DND-41 (cell line): ENCODE measurements at places on chromosomes 2 and 18.

GRCh38 chr2:195632856-195633572, 24.0 kb upstream of the SLC39A10 start:
- no peak for DNase-seq

DNA sequence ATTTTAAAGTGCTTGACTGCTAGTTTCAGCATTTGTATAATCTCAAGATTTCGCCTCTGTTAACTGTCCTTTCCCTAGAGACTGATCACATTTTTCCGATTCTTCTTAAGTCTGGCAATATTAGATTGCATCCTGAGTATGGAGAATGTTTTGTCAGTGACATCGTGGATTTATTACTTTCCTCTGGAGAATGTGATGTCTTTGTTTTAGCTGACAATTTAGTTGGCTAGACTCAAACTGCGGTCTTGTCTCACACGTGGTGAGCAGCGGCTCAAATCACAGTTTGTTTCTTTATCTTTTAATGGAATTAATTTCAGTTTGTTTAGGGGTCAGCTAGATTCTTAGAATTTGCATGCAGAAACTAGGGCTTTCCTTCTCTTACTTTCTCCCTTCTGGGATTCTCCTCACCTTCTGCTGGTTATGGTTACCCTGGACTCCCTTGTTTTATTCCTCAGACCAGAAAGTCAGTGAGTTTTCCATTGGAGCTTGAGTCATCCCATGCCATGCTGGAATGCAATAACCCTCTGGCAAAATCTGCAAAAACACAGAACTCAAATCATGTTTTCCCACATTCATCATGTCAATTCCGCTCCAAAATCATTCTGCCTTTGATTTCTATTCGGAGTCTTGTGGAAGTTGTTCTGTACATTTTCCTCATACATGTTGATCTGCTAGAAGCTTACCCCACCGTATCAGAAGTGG, 327.2 kb upstream of the TRIB2 start:
- no peak for DNase-seq

DNA sequence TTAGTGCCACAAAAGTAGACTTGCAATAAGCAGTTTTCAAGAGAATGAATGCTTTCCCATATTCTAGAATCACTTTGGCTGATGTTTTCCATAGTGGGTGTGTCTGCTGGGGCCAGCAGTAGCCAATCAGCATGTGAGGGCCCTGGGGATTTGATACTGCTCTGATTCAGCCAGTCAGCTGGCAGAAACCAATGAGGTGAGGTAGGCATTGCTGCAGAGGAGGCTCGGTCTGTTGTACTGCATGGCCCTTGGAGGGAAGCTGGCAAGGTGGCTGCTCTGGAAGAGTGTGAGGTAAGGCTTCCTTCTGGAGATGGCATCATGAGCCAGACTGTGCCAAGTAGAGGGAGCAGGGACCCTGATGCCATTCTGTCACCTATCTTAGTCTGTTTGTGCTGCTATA, 22.7 kb downstream of the TMEM87B start:
- DNase-seq = no peak

- DNase-seq = no peak
Observed at GRCh38 chr18:56383349-56383748, 255.0 kb downstream of the TXNL1 start.

DNA sequence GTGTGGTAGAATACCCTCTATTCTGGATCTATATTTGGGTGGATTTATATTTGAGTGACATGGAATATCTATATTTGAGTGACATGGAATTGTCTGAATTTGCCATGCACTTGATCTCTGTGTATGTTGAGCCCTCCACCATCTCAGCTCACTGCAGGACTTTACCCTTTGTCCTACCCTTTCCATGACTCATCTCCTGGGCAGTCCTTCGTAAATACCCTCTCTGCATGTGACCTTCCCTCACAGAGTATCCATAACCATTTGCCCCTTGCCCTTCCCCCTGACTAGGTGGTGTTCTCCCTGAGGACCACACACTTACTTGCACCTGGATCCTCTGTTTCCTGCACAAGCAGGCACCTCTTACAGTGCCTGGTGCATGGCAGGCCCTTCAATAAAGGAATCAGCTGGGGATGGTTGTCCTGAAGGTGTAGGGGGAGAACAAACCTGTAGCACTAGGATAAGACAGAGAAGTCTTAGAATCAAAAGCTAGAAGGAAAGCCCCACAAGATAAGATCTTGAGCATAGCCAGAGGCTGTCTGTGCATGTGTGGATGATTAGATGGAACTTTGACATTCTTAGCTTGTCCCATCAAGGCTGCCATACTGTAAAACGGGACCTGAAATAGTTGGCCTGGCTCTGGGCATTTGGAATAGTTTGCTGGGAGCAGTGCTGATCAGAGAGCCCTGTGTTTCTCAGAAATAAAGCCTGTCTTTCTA, 230.4 kb downstream of the FHOD3 start:
- DNase-seq = no peak

DNA sequence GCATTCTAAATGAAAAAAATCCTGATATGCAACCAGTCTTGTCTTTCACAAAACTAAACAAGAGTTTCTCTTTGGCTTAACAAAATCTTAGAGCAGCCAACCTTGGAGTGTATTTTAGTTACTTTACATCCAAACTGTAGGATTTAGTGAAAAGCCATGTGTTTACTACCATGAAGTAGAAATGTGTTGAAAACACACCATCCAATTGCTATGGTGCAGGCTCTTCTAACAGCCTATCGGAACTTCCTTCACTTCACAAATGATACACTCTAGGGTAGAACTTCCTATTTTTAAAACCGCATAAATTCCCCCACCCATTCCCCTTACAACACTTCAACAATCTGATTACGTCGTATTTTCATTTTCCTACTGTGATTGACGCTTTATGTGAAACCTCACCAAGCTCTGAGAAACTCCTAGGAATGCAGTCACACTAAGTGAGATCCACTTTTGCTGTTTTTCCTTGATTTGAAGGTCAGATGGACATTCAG, 74.4 kb upstream of the MAP4K4 start:
- no peak for DNase-seq

GRCh38 chr18:9825571-9826073, 60.2 kb upstream of the TXNDC2 start:
- DNase-seq = no peak

DNA sequence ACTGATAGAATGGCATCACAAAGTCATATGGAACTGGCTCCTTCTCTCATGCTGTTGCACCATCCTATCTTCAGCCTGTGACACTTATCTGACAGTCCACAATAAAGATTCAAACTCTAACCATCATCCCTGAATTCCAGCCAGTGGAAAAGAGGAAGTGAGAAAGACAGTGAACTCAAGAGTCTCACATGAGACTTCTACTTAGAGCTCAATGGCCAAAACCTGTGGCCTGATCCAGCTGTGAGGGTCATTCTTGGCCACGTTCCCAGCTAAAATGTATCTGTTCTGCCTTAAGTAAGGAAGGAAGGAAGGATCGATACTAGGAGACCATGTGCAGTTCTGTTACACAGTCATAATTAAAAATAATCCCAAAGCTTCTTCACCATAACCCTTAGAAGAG, 73.6 kb downstream of the RND3 start:
- DNase-seq = no peak

GRCh38 chr2:137938204-137938603, 26.1 kb upstream of the HNMT start:
- DNase-seq = no peak

GRCh38 chr2:233115121-233115520, 55.0 kb downstream of the INPP5D start:
- no peak for DNase-seq

DNA sequence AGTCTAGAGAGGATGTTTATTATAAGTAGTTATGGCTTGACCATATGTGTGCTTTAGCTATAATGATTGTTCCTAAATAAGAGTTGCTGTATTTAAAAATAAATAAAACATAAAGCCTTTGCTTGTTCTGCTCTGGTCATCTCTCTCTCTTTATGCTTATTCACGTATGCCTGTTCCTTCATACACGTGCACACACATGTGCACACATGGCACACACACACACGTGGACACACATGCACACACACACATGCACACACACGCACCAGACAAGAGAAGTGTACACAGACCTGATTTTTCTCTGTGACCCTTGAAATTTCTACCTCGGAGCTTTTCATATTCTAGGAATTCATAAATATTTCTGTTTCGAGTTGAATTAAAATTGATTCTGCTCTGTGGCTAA, 658.2 kb upstream of the SALL3 start:
- no peak for DNase-seq

GRCh38 chr2:218259099-218259961, 1.5 kb upstream of the GPBAR1 start:
- no peak for DNase-seq

GRCh38 chr2:95346738-95347671, 49.9 kb downstream of the KCNIP3 start:
- DNase-seq = no peak

DNA sequence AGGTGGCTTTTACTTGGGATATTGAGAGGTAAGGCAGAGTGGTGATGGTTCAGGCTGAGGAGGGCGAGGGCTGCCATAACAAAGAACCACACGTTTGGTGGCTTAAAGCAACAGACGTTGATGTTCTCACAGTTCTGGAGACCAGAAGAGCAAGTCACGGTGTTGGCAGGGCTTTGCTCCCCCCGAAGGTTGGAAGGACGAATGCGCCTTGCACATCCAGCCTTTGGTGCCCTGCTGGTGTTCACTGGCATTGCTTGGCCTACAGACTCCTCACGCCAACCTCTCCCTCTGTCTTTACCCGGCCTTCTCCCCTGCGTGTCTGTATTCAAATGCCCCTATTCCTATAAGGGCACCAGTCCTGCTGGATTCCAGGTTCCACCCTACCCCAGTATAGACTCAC, 125.4 kb downstream of the TPO start:
- DNase-seq = peak; percentile 71

DNA sequence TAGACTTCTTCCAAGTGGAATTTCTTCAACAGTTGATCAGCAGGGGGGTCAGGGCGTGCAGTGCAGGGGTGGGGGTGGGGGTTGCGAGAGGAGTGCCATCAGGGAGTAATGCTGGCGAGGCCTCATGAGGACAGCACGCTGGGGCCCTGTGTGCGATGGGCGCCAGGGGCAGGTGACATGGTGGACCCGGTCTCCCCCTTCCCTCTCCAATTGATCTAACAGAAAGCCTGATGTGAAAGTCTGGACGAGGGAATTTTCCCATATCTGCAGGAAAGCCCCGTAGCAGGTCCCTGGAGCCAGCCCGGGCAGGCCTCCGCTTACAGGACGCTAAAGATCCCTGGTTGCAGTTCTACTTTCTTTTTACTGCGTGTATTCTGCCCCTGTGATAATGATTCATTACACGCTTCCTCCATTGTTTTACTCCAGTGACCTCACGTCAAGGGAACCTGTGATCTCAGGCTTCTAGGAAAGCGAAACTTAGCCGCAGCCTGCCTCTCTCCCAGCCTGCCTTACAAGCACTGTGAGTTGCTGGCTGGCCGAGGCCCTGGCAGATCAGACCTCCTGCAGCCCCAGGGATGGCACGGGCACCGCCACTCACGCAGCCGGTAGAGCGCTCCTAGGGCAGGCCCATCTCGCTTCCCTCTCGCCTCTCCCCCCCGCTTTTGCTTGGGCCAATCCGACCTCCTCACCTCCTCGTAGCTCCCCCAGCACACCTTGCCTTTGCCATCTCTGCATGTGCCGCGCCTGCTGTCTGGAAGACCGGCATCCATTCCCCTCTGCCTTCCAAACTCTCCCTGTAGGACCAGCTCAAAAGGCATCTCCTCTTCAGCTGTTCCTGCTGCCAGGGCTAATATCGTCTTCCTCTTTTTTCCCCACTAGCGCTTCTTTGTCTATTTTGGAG, 19.2 kb downstream of the NEURL3 start:
- DNase-seq = peak; percentile 51

DNA sequence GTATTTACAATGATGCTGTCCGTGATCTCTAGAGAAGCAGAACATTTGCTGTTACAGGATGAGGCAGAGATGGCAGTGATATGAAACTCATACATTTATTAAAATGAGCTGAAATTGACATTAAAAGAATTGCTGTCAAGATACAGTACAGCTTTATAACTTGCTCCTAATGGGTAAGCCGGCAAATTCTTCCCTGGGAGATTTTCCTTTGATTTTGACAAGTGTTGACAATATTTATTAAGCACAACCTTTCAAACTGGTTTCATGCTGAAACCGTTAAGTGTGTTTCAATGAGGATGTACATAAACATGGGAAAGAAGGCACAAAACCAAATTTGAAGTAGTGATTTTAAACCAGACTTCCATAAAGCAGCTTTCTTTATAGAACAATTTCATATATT, 45.5 kb downstream of the SPHKAP start:
- no peak for DNase-seq

DNA sequence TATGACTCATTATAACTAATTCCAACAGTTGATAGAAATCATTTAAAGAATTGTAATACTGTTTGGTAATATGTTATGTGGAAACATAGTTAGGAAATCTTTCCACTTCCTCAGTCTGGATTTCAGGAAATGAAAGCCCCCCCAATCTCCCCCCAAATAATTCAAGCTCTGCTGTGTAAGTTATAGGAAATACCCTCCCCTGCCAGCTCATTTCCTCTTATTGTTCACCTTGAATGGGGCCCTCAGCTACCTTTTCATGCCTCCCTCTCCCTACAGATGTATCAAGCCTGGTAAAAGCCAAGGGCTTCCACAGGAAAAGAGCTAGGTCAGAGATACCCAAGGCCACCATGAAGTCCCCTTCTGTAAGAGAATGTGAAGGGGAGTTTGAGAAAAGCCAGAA, 155.5 kb downstream of the CNTNAP5 start:
- no peak for DNase-seq

DNA sequence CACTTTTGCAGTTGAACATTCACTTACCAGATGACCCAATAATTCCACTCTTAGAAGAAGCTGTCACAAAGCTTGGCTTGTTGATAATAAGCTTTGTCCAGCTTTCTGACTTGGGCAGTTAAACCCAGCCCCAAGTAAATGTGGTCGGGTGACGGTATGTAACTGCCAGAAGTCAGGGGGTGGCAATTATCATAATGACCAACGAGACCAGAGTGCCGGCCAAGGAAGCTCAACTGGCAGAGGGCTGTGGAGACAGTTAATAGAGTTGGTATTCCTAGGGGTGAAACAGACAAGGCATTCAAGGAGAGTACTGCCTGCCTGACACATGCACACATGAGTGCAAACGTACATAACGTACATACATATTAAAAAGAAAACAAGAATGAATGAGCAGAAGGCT, 116.7 kb downstream of the EIPR1 start:
- no peak for DNase-seq

- DNase-seq = no peak
Observed at GRCh38 chr2:237878321-237879057, 19.1 kb downstream of the RAMP1 start.

DNA sequence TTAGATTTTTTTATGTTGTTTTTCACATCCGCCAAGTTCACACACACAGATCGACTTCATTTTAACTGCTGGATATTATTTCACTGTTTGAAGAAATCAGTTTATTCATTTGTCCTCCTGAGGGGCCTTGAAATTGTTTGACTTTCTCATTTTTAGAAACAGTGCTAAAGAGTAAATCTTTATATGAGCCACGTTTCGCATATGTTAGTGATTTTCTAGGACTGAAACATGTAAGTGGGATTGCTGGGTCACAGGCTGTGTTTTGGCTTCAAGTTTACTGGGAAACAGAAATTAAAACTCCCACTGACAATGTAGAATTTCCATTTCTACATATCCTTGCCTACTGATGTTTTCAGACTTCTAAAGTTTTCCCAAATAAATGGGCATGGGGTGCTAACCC, 363.8 kb downstream of the NCKAP5 start:
- DNase-seq = no peak
